ENCODE measurements at places on chromosomes 7 and 10.

DNA sequence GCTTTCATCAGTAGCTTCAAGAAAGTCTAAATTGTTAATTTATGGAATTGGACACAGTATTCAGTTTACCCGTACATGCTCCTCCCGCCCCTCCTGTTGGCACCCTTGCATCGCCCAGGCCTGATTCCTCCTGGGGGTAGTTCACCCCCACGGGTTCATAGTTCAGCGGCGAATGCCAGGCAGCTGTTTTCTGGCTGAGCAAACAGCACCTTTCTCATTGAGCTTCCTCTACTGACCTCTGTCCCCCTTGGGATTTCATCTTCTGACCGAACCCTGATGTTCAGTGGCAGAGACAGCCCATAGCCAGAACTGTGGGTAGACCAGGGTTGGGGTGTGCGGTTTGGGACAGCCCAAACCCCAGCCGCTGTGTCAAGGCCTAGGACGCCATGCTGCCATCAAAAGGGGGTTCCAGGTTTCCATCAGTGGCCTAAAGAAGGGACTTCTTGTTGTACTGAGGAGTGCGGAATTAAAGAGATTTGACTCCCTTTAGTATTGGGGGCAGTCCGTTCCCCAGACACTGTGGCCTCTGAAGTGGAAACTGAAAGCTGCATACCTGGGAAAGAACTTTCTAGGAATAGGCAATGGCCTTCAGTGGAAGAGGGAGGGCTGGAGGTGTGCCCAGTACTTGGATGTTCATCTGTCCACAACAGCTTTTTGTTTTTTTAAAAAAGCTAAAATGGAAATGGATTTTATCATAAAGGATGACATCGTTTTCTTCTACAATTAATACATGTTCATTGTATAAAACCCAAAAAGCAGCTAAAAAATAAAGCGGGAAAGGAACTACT, 19.0 kb downstream of the MDH2 start:
- DNase-seq, result no peak

GRCh38 chr10:61271127-61271780, 181.9 kb downstream of the TMEM26 start:
- DNase-seq, result no peak

DNA sequence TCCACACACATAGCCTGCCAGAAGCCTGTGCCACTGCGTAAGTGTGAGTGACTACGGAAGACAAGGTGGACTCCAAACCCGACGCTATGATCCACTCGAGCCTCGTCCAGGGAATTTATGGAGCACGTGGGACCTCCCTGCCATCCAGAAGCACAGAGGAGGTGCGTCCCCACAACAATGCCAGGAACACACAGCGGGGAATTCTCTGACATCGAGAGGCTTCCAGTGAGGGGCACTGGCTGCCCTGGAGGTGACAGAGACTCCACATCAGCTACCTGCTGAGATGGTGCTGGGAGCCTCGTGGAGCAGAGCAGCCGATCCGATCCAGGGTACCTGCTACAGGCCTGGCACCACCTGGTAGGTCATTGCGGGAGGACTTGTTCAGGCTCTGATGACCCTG, 72.2 kb upstream of the INSIG1 start:
- no peak for DNase-seq

GRCh38 chr10:78000956-78001472, 28.3 kb downstream of the POLR3A start:
- DNase-seq, result no peak

DNA sequence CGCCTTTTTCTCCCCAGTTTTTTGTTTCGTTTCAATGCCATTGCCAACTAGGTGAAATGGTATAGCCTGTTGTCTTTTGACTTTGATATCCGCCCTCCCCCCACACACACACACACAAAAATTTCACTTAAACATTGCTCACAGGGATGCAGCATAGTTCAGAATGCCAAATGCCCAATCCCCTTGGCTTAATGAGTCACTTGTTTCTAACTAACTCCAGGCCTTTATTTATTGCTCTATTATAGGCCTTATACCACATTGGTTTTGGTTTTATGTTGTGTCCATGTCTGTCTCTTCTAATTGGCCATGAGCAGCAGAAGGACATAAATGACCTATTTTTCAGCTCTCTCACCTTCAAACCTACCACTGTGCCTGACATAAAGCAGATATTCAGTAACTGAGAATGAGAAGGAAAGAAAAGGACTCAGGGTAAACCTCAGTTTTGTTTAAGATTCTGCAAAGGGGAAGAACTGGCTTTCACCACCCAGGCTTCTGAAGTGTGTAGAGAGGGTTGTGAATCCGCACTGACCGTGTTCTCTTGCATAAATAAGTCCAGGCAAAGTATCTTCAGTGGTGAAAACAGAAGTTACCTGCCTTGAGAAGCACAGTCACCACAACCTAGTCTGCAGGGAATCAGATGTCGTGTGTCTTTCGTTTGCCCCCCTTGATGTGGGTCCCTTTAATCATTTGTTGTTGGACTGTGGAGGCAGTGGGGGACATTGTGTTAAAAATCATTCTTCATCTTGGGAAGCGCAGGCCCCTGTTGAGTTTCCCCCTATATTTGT, 139.8 kb downstream of the CELF2 start:
- no peak for DNase-seq

All from activated naive CD4-positive, alpha-beta T cell (primary cell).